CD8-positive, alpha-beta T cell (primary cell): ENCODE measurements at places on chromosomes 2 and 18. TPM values are rescaled to one million over a fixed set of nuclear protein-coding genes. Genes with fewer than 3 reads are reported as not detected.

The GPR45 gene
- total RNA-seq = not detected

The HTR2B gene
- total RNA-seq = not detected

The PRSS56 gene
- total RNA-seq = not detected

The ST6GAL2 gene
- total RNA-seq = not detected

The GRHL1 gene
- 0.86 TPM for total RNA-seq

The ASXL3 gene
- not detected for total RNA-seq

The UGT1A9 gene
- total RNA-seq = not detected

The BMP10 gene
- total RNA-seq = not detected

The KATNAL2 gene
- total RNA-seq = 2.1 TPM

The HMSD gene
- total RNA-seq = not detected

The RESP18 gene
- not detected for total RNA-seq
